ENCODE measurements at places on chromosomes 3 and 15. TPM values are rescaled to one million over a fixed set of nuclear protein-coding genes. Genes with fewer than 3 reads are reported as not detected.
A peak's percentile ranks its signal among the peaks of the same experiment; 100 is the strongest.

The FSIP1 gene
- total RNA-seq, result 8.6 TPM

The TRIM42 gene
- not detected for total RNA-seq

The LRIG1 gene
- 83.0 TPM for total RNA-seq

The GOLGA8T gene
- total RNA-seq, result not detected

The ATP13A4 gene
- total RNA-seq, result 13.4 TPM

The DISP2 gene
- 8.6 TPM for total RNA-seq

The KNSTRN gene
- total RNA-seq, result 7.5 TPM

The ALPK3 gene
- 4.6 TPM for total RNA-seq

The CASR gene
- total RNA-seq, result 0.37 TPM

The CPN2 gene
- not detected for total RNA-seq

The ZXDC gene
- total RNA-seq, result 46.0 TPM

The CHRD gene
- total RNA-seq, result 2.7 TPM

The FBXL22 gene
- 9.1 TPM for total RNA-seq

The FRMD5 gene
- total RNA-seq, result 1.5 TPM

The PP2D1 gene
- total RNA-seq, result not detected

- DNase-seq, result no peak
Measured at GRCh38 chr3:72100080-72100511, 315.1 kb upstream of the PROK2 start.

DNA sequence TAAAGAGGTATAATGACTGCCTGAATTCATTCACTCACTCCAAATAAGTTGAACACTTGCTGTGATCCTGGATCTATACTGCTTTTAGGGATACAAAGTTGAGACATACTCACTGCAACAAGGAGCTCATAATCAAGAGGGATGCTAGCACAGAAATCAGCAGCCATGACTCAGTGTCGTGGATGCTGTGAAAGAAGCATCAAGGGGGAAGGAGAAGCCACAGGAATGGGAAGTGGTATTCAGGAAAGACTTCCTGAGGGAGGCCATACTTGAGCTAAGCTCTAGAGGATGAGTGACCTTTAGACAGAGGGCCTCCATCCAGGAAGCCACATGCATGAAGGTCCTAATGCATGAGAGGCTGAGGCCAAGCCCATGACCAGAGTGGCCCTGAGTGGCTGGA, 245.7 kb upstream of the RORA start:
- DNase-seq, result no peak

DNA sequence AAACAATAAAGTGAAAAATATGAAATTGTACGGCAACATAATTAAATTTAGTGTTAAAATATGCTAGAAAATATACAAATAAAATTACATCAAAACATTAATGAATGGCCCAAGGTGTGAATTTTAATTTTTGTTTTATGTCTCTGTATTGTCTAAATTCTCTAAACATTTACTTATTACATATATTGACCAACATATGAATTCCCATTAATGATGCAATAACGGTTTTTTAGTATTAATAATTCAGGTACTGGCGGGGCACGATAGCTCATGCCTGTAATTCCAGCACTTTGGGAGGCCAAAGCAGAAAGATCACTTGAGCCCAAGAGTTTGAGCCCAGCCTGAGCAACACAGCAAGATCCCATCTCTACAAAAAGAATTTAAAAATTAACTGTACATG, 20.6 kb upstream of the XRN1 start:
- DNase-seq, result no peak

DNA sequence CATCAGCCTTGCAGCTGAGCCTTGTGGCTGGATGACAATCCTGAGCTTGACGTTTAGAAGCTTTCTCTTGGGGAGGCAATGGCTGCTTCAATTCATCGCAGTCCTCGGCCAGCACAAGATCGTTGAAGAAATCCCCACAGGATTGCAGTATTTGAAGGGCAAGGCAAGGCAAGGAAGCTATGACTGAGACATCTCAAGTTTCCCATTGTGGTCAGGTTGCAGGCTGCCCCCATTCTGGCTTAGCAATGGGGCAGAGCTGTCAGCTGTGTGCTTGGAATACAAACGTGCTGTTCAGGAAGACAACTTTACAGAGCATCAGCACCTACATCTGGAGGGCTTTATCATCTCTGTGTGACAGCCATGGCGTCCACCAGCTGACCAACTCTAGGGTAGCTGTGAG, 275.9 kb upstream of the TBL1XR1 start:
- no peak for DNase-seq

- DNase-seq, result peak; percentile 75
Measured at GRCh38 chr15:39583596-39584265, 2.9 kb downstream of the THBS1 start.

- DNase-seq, result no peak
Measured at GRCh38 chr15:52281085-52282035, 14.2 kb downstream of the MYO5C start.

GRCh38 chr15:45102226-45102625, 11.7 kb downstream of the DUOX2 start:
- no peak for DNase-seq

DNA sequence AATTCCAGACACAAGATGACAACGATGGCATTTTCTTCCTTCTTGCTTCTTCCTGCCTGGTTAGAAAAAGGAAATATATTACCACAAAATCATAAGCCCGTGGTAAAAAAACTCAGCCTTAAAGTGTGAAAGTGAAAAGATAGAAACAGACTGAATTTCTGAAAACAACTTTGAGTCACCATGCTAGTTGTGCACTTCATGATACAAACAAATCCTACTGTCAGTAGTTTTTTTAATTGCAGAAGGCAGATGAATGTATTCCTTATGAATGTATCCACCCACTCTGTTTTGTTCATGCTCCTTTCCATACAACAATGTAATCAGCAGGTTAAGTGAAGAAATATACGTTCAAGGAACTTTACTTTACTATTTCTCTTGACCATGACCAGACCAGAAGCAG, 1144.7 kb downstream of the OTOL1 start:
- DNase-seq, result no peak

DNA sequence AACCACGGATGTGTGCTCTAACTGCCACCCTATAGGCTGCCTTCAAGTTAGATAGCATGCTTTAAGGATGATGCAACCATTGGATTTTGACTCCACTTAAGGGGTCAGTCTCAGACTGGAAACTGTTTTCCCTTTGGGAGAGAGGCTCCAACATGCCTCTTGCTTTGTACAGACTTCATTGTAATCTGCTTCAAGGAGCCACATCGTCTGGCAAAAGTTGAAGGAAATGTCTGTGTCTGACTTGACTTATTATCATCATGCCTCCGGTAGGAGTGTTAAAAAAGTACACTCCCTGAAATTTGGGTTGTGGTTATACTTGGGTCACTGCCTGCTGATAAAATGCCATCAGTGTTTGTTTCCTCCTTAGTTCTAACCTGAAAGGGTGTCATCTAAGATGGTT, 245.4 kb upstream of the CDIN1 start:
- no peak for DNase-seq

- DNase-seq, result no peak
Measured at GRCh38 chr3:43010638-43011037, 31.5 kb downstream of the GASK1A start.

GRCh38 chr3:148778926-148779325, 48.7 kb upstream of the CPB1 start:
- no peak for DNase-seq

DNA sequence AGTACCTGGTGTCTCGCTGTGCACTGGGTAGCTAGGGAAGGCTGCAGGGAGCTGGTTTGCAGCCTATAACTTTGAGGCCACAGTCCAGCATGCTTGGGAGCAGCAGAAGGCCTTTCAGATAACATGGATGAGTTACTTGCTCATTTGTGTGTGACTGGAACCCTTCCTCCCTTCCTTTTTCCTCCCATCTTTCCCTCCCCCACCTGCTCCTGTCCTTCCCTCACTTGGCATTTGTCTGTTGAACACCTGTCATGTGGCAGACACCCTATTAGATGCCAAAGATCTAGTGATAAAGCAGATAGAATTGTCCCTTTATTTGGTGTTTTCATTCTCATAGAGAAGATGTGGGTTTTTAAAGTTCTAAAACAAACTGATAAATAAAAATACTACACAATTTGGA, 71.6 kb downstream of the LRTM1 start:
- no peak for DNase-seq

GRCh38 chr3:32583708-32584107, 13.1 kb upstream of the DYNC1LI1 start:
- DNase-seq, result no peak

DNA sequence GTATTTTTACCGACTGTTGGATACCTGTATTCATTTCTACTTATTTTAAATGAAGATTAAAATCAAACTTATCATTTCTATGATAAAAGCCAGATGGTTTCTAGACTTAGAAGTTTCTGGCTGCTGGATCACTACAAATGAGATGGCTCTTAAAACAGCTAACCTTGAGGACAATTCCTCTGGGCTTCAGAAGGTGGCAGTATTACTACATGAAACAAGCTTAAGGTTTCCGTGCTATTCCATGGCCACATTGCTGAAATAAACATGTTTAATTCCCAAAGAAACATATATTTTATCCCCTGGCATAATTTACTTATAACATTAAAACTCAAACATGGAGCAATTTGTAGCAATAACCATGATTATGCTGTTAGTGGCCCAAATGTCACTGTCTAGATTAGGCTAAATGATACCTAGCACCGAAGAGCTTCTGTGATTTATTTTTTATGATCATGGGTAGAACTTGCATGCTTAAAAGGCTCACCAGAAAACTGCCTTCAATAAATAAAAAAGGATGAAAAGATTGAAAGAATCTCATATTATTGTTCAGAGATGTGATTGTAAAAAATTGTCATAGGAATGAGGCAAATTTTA, 204.0 kb upstream of the NANOGP8 start:
- no peak for DNase-seq

GRCh38 chr3:127222664-127223063, 29.7 kb downstream of the PRR23E start:
- no peak for DNase-seq

GRCh38 chr15:52213206-52213605, 22.0 kb upstream of the GNB5 start:
- no peak for DNase-seq

DNA sequence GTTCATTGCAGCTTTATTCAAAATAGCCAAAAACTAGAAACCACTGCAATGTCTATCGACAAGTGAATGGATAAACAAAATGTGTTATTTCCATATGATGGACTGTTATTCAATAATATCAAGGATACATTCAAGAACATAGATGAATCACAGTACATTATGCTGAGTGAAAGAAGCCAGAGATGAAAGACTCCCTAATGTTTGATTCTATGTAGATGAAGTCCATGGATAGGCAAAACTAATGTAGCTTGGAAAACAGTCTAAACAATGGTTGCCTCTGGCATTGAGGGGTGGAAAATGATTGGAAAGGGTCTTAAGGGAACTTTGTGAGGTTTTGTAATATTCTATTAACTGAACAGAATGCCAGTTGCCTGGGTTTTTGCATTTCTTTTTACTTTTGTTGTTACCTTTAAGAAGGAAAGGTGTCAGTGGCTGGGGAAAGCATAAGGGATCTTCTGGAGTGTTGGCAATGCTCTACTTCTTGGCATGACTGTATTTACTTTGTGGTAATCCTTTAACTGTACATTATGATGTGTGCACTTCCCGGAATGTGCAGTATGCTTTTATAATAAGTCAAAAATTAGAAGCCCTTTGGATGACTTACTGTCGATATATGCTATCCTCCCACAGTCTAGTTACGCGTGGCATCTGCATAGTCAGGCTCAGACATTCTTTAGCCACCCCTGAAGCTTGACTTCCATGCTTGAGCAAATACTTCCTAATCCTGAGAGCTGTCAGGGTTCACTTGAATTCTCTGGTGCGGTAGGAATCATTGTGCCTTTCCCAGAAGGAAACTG, 20.5 kb upstream of the ATP10A start:
- no peak for DNase-seq

- DNase-seq, result no peak
Measured at GRCh38 chr3:480070-480469, 283.5 kb downstream of the CHL1 start.

GRCh38 chr3:53217175-53217574, 38.6 kb downstream of the TKT start:
- DNase-seq, result no peak

- DNase-seq, result no peak
Measured at GRCh38 chr3:44969154-44969827, 6.7 kb downstream of the ZDHHC3 start.

GRCh38 chr3:63940389-63940757, 28.2 kb upstream of the SCAANT1 start:
- DNase-seq, result no peak

DNA sequence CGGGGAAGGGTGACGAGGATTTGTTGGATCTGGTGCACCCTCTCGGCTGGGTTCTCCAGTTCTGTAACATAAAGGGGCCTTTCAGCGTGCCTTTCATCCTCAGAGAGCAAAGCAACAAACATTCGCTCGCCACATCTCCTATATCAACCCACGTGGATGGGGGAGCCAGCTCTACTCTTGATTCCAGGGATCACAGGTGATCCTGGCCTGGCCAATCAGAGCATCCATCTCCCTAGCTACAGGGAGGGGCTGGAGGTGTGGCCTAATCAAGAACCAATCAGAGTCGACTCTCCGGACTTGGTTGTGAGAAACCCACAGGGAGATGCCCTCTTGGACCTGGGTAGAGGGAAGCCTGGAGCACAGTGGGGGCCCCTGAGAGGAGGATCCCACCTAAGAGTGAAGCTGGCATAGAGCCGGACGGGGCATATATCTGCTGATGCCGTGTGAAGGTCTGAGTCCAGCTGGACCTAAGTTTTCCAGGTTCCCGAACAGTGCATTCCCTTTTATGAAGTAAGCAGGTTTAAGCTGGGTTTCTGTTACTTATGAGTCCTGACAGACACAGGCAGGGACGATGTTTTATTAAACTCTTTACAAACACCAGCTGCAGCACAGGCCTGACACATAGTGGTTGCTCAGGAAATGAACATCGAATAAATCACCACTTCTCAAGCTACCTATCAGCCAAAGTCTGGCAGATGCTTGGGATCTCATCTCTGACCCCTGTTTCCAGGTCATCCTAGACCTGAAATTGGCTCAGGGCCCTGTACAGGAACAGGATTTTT, 50.7 kb upstream of the RAD18 start:
- no peak for DNase-seq

- DNase-seq, result no peak
Measured at GRCh38 chr15:67190326-67190725, 64.1 kb downstream of the AAGAB start.

DNA sequence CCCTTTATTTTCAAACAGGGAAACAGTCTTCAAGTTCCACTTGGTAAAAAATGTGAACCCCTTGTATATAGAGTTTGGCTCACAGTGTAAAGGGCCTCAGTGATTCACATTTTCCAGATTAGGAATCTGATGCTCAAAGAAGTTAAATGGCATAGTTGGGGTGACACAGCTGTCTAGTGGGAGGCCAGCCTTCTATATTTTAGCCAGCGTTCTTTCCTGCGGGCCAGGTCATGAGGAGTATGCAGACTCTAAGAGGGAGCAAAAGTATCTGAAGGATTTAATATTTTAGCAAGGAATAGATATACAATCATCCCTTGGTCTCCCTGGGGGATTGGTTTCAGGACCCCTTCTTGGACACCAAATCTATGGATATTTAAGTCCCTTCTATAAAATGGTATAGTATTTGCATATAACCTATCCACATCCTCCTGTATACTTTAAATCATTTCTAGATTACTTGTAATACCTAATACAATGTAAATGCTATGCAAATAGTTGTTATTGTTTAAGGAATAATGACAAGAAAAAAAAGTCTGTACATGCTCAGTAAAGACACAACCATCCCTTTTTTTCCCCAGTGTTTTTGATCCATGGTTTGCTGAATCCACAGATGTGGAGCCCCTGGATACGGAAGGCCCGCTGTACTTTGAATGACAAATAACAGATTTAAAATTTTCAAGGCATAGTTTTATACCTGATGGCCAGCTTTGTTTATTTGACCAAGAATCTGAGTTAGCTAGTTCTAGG, 7.0 kb downstream of the B2M start:
- no peak for DNase-seq

- no peak for DNase-seq
Measured at GRCh38 chr3:72839057-72839456, 9.2 kb downstream of the SHQ1 start.

- no peak for DNase-seq
Measured at GRCh38 chr3:141421639-141422319, 53.5 kb downstream of the ZBTB38 start.

Measured in transverse colon (tissue), 4 donors.